Femur (tissue), 1 donor: ENCODE measurements at places on chromosomes 11 and 22.

DNA sequence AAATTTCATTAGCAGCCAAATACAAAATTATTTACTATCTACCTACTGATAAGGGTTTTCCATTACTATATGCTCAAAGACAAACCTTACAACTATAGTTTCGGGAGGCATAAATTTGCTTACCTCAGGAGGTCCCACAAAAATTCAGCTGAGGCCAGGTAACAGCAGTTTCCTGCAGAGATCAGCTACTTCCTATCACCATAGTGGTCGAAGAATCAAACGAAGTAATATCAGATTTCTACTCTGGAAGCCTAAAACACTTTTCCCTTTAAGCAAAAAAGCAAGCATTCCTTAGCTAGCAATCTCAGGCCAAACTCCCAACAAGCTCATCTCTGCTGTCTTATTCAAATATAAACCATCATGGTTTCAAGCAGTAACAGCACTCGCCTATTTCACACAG, 3.1 kb downstream of the NAP1L4 start:
- DNase-seq, result peak; percentile 4

DNA sequence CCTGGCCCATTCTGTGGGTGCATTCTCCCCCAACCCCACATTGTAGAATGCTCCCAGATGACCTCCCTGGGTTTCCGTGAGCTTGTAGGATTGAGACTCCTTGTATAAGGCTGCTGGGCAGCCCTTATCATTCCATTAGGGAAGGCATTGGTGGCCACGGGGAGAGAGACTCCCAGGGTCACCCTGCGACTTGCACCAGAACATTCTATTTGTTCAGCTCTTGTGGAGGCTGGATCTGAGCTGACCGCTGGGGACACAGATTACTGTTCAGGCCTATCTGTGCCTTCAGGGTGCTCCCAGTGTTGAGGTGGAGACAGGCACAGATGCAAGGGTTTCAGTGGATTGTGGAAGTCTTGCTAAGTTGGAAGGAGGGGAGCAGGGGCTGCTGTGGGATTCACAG, 17.8 kb downstream of the MICALL1 start:
- no peak for DNase-seq

DNA sequence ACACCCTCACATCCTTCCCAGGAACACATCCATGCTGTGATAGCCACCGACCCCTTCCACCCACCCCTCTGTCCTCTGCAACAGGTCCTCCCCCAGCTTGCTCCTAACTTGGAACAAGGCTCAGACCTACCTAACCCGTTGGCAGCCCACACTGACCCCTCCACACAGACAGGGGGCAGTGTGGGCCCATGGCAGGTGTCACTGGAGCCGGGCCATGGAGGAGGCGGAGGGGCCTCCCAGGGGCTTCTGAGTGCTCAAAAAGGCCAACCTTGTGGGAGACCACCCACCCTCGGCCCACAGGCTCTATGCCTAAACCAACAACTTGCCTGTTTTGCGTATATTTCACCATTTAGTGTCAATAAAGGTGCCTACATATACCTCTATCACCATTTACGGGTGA, 57.0 kb downstream of the CERK start:
- DNase-seq, result no peak

GRCh38 chr11:96051820-96052219, 127.9 kb upstream of the MTMR2 start:
- DNase-seq, result no peak
